ENCODE measurements at places on chromosomes 1 and 21.

- DNase-seq: peak; percentile 9
These were observed 5.9 kb downstream of the BLACAT1 start for GRCh38 chr1:205449750-205450443.

DNA sequence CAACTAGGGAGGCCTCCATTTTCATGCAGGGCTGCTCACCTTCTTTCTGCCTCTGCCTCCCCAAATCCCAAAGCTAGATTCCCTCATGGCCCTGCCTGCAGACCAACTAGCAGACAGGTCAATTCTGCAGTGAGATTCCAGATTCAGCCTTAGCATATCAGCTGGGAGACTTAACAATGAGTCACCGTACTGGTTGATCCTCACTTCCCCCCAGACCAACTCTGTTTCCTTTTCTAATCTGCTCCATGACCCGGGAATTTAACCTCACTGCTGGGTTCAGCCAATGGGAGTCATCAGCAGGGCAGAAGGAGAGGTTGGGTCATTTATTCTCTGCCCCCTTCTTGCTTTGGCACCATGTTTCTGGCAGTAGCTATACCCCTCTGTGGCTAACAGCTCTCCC, 140.6 kb upstream of the GRIK3 start:
- DNase-seq: no peak

DNA sequence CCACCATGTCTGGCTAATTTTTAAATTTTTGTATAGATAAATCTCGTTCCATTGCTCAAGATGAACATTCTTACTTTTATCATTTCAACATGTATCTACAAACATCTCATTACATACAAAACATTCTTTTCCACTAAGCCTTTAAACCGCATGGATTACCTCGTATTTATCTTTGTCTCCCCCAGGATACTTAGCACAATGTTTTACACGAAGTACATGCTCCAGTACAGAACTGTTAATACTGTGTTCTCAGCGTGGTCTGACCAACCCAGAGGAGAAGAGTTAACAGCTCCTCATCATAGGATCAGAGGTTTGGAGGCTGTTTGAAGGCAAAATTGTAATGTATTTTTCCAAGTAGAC, 7.4 kb downstream of the PIK3C2B start:
- no peak for DNase-seq

GRCh38 chr1:190474650-190475211, 2.9 kb downstream of the BRINP3 start:
- DNase-seq: no peak

GRCh38 chr1:110250749-110251148, 40.6 kb downstream of the KCNC4 start:
- DNase-seq: no peak

DNA sequence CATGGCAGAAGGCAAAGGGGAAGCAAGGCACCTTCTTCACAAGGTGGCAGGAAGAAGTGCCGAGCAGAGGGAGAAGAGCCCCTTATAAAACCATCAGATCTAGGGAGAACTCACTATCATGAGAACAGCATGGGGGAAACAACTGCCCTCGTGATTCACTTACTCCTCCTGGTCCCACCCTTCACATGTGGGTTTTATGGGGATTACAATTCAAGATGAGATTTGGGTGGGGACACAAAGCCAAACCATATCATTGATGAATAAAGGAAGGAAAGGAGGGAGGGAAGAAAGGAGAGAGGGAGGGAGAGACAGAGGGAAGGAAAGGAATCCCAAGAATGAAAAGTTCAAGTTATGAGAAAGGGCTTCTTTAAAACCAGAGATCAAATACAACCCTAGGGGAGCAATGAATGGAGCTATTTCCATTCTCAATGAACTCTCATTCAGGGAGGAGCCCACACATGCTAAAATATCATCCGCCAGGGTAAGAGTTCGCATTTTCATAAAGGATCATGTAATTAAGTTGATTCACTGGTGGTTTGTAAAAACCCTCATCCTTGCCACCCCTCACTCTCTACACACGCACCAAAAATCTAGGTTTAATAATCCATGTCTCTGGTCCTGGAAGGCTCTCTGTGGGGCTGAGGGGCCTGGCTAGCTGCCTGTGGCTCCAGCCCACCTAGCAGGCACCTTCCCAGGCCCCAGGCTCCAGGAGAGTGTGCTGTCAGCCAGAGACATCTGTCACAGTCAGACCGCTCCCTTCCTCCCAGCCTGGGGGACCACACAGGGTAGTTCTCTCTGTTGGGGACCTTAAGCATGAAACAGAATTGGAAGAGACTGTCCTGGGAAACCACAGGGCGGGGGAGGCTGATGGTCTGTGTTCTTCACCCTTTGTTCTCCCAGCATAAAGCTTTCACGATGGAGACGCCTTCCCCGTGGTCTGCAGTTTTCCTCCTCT, 94.0 kb downstream of the CCDC185 start:
- DNase-seq: no peak

- no peak for DNase-seq
These were observed 45.9 kb downstream of the ZNF697 start for GRCh38 chr1:119602169-119602568.

- no peak for DNase-seq
These were observed 5.9 kb downstream of the KCNJ9 start for GRCh38 chr1:160087118-160087662.

DNA sequence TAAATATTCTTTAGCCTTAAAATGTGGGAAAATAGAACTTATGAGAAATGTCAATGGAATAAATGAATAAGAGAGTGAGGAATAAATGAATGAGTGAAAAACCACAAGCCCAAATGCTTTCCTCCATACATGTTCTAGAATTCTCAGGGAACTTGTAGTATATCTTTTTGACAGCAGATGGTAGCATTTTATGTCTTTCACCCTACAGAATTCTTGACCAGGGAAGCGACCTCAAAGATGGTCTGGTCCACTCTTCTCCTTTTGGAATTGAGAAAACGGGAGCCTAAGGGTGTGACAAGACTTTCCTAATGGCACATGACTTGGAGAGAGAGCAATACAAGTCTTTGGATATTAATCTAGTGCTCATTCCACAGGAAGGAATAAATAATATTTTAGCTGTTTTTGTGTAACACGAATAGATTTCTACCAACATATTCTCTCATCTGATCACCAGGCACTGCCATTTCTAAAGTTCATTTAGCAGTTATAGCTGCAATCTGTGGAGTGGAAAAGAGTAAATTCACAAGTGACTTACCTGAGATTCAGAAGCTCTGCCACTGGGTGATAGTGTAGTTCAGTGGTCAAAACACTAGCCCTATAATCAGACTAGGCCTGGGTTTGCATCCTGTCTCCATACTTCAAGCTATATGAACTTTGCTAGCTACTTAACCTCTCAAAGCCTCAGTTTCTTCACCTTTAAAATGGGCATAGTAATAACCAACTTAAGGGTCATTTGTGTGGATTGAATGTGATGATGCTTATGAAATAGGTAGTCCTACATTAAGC, 15.0 kb upstream of the F5 start:
- no peak for DNase-seq
